ENCODE measurements at places on chromosomes 4 and X.

GRCh38 chr4:147616849-147617172 is 386 bp upstream of the TMEM184C start:
- DNase-seq: no peak

- DNase-seq: no peak
Measured at GRCh38 chr4:17296921-17297890, 214.7 kb downstream of the QDPR start.

DNA sequence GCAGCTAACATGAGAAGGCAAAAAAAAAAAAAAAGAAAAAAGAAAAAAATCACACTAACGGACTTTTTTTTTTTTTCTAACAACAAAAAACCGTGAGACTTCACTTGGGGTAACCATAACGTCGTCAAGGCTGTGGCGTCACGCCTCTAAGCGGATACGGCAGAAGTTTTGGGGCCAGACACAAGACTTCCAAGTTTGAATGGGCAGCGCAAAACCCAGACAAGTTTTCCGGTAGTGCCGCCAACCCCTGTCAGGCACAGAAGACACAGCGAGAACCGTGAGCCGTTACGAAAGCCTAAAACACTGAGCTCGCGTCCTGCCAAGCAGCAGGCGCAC is 556 bp upstream of the SMARCA5 start:
- DNase-seq: no peak

DNA sequence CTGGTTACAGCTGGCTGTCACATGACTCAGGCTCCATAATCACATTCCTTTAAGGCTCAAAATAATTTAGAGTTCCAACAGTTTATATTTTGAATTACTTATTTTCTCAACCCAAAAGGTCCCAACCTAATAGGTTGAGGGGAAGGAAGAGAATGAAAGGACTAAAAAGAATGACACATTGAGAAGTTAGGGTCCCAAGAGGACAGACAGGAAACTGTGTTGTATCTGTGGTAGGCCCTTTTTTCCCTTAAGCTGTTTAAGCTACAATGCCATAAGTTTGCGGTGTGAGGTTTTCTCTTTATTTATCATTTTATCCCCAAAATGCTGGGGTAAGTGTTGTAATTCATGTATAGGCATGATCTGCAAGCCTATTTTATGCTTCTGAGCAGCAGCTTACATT is 290.2 kb downstream of the ZNF674 start:
- no peak for DNase-seq

DNA sequence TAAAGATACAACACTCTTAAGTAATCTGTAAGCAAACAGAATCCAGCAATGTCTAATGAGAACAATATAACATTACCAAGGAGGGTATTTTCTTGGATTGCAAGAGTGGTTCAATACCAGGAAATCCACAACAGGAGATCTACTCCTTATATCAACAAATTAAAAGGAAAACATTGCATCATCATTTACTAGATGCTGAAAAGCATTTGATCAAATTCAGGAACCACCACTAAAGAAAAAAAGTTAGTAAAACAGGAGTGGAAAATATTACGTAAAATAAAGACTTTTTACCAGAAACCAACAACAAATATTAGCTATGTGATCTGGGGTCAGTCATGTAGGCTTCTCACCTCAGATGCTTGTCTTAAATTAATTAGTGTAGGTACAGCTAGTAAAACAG is 66.8 kb upstream of the MAB21L2 start:
- no peak for DNase-seq

GRCh38 chr4:165131247-165131832 is 18.7 kb upstream of the TMEM192 start:
- peak; percentile 62 for DNase-seq

DNA sequence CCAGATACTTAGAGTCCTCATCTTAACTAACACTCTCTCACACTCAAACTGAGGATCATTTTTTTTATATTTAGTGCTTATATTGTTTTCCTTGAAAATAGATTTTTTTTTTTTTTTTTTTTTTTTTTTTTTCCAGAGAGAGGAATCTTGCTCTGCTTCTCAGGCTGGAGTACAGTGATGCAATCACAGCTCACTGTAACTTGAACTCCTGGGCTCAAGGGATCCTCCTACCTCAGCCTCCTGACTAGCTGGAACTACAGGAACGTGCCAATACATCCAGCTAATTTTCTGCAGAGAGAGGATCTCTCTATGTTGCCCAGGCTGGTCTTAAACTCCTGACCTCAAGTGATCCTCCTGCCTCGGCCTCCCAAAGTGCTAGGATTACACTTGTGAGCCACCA is 650.3 kb upstream of the ATOH1 start:
- no peak for DNase-seq

GRCh38 chrX:96098471-96098870 is 586.2 kb upstream of the DIAPH2 start:
- DNase-seq: no peak

DNA sequence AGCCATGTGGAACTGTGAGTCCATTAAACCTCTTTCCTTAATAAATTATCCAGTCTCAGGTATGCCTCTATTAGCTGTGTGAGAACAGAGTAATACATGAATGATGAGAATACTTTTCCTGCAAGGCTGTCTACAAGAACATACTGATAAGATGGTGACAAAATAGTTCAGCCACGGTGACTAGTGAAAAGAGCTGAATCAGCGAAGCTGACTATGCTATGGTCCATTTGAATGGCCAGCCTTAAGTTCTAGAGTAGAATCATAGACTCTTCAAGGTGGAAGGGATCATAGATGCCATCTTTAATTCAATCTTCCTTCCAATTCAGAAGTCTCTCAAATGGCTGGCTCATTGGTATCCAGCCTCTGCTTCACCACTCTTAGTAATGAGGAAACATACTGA is 163.3 kb downstream of the SPANXN1 start:
- DNase-seq: no peak

- no peak for DNase-seq
Measured at GRCh38 chr4:42396752-42397634, at the start of gene SHISA3. TSS of gene SHISA3 (plus strand) at chr4:42397488. CDS start at chr4:42398057, 569 bp downstream.

- no peak for DNase-seq
Measured at GRCh38 chr4:1491328-1492141, 85.3 kb upstream of the NKX1-1 start.

DNA sequence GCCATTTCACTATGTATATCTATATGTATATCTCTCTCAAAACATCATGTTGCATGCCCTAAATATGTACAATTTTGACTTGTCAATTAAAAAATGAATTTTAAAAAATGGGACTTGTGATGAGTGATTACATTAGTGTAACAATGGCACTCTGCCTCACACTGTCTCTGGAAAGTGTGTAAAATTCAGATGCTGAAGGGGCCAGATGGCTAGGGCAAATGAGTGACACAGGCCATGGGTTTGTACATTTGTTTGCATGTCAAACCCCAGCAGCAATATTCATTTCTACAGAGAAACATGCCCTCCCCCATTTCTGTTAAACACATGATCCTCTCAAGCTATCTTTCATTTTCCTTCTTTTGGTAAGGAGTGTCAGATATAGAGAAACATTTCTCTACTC is 8.1 kb downstream of the SCARB2 start:
- DNase-seq: no peak

GRCh38 chr4:47752214-47752613 is 85.7 kb downstream of the CORIN start:
- no peak for DNase-seq

DNA sequence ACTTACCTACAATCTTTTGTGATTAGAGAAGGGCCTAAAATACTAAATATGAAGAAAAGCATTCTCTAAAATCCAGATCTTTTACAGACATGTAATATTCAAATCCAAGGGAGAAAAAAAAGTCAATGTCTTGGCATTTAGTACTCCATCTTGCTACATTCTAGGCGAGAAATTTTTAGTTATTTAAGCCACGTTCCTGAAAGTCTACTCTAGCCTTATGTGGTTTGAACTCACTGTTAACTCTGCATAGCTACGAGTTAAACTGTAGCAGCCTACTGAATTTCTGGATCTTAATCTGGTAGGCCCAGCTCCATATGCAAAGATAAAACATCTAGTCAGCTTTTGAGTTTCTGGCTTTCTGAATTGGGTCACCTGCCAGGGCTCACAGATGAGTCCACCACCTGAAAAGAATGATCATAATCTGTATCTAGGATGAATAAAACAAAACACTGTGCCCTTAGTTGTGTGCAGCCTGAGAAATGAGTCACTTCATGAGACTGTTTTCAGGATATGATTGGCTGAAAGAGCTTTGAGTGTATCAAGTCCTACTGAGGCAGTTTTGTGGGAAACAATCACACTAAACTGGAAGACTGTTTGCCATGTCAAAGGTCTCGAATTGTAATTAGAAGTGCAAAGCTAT is 3.2 kb upstream of the NEK1 start:
- DNase-seq: no peak

DNA sequence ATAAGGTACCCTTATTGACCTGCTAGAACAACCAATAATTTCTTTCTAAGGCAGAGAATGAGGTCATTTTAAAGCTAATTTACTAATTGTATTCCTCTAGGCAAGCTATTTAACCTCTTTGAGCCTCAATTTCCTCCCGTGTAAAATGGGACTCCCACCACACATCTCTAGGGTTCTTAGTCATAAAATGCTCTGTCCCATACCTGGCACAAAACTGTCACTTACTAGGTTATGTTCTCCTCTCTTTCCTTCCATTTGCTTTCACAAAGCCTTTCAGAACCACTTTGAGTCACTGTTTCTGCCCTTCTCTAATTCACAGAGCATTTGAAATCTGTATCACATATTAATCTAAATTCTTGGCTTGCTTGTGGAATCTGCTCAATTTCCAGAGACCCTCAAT is 2.4 kb upstream of the GPR82 start:
- no peak for DNase-seq

- DNase-seq: no peak
Measured at GRCh38 chr4:102007959-102008425, 217.5 kb downstream of the BANK1 start.

DNA sequence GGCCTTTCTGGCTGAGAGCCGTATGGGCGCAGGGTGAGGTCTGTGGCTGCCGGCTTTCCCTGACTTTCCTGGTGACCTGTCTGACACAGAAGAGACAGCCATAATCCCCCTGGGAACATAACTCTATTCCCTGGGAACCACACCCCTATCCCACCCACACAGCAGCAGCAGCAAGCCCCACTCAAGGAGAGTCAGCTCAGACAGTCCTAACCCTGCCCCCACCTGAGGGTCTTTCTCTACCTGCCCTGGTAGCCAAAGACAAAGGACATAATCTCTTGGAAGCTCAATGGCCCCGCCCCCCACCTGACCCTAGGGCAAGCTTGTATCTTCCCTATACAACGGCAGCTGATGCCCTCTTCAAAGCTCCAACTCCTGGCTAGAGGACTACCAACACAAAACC is 74.6 kb downstream of the PABPC4L start:
- no peak for DNase-seq

DNA sequence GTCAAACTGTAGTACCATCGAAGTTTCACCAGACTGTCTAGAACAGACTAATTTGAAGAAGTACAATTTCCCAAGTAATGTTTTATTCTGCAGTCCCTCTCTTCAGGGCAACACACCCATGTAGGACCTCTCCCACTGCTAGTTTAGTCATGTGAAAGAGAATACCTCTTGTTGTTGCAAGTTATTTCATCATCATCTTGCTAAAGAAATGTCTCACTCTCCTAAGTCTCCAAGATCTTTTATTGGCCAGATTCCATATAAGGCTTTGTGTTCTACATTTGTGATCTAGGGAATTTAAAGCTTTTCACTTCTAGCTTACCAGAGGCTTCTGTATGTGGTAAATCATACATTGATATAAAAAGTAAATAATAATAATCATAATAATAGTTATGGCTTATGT is 745.3 kb upstream of the MAGEB2 start:
- DNase-seq: no peak

GRCh38 chr4:75048208-75048879 is 115.4 kb downstream of the PARM1 start:
- DNase-seq: no peak

DNA sequence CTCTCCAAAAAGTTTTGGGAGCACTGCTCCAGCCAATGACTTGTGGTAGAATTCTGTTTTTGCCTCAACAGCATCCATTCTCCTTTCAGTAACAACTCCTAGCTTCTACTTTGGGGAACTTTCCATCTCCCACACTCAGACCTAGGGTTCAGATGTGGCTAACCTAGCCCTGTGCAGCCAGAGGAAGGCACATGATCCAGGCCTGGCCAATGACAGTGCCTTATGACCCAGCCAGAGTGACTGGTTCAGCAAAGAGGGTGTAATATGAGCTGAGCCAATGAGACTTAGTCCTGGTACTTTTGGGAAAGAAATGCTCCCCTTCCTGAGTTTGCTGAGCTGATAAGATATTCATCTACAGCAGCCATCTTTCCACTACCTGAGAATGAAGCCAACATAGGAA is 5.4 kb upstream of the USP46 start:
- no peak for DNase-seq

GRCh38 chr4:721261-722168 is 15.9 kb downstream of the PCGF3 start:
- no peak for DNase-seq

- DNase-seq: no peak
Measured at GRCh38 chr4:159540501-159540900, 437.6 kb downstream of the RAPGEF2 start.

GRCh38 chr4:48372272-48372671 is 30.9 kb downstream of the SLAIN2 start:
- DNase-seq: no peak

GRCh38 chr4:182254026-182254780 is 11.0 kb downstream of the TENM3 start:
- DNase-seq: no peak

- no peak for DNase-seq
Measured at GRCh38 chr4:26048378-26048882, 134.4 kb downstream of the SMIM20 start.

GRCh38 chr4:46445710-46446314 is 55.9 kb upstream of the GABRA2 start:
- no peak for DNase-seq

GRCh38 chr4:69591364-69591763 is 48.1 kb downstream of the UGT2A2 start:
- DNase-seq: no peak

- no peak for DNase-seq
Measured at GRCh38 chrX:14027511-14028019, 2.1 kb downstream of the GEMIN8 start.

GRCh38 chr4:141158219-141158618 is 24.9 kb upstream of the RNF150 start:
- no peak for DNase-seq

- no peak for DNase-seq
Measured at GRCh38 chr4:98864560-98864959, 64.4 kb downstream of the EIF4E start.

- no peak for DNase-seq
Measured at GRCh38 chr4:113979148-113979904, at the start of gene ARSJ. TSS of gene ARSJ (minus strand) at chr4:113979647. CDS start at chr4:113978834, 813 bp downstream.

- no peak for DNase-seq
Measured at GRCh38 chr4:26326791-26327190, 6.0 kb downstream of the RBPJ start.

DNA sequence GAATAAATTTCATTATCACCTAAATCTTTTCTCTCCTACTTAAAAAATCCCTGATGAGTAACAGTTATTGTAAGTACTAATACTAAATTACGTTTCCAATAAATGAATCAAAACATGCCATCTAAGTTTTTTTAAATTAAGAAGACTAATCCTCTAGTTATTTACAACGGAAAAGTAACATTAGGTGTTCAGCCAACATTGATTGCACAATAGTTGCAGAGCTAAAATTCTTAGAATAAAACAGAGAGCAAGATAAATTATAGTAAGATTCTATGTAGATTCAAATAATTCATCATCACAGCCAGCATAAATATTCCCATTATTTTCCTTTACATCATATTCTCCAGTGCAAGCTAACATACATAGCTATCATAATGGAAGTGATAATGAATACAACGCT is 139.2 kb downstream of the HDX start:
- DNase-seq: no peak

GRCh38 chr4:184810720-184811119 is 15.0 kb downstream of the ACSL1 start:
- no peak for DNase-seq

All from effector memory CD4-positive, alpha-beta T cell (primary cell).